ENCODE measurements at places on chromosomes 5 and 9.

GRCh38 chr9:22105005-22105722 is 96.1 kb upstream of the CDKN2B start:
- DNase-seq = no peak

DNA sequence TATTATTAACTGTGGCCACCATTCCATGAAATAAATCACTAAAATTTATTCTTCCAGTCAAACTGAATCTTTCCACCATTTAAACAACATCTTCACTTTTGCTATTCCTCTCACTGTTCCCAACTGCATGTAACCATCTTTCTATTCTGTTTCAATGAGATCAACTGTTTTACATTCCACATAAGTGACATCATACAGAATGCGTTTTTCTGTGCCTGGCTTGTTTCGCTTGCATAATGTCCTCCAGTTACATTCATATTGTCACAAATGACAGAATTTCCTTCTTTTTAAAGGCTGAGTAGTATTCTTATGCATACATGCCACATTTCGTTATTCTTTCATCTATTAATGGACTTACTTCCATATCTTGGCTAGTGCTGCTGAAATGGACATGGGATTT is 738.2 kb downstream of the SEMA5A start:
- DNase-seq = no peak

DNA sequence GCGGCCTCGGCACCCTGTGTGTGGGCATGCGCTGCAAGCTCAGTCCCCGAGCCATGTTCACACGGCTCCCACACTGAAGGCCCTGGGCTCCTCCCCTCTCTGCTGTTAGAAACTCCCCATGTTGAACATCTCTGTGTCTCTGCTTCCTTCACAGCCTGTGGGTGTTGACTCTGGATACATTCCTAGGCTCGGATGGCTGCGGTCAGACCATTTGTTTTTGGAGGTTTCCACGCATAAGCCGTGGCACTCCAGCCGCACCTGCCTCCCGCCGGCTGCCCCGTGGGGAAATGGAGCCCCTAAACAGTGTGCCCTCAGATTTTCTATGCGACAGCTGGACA is 31.2 kb upstream of the LRRC14B start:
- DNase-seq = no peak

- DNase-seq = peak; percentile 74
These were observed 39.5 kb downstream of the TRIP13 start for GRCh38 chr5:932151-932627.

DNA sequence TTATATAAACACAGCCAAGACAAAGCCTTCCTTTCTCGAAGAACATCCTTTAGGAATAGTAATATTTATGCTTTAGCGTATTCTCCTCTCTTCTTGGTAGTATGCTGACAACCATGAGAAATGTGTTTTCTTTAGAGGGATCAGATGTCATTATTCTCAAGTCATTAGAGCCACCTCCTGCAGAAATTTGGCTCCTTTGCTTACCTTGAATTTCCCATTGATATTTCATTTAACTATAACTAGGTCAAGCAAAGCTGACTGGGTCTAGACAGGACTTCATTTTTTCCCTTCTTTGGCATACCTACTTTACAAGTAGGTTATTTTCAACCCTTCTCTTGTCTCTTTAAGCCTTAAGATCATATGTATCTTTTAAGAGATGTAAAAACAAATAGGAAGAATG is 50.3 kb downstream of the SPATA31D1 start:
- no peak for DNase-seq

- DNase-seq = no peak
These were observed 40.0 kb downstream of the NUDT12 start for GRCh38 chr5:103522586-103522985.

DNA sequence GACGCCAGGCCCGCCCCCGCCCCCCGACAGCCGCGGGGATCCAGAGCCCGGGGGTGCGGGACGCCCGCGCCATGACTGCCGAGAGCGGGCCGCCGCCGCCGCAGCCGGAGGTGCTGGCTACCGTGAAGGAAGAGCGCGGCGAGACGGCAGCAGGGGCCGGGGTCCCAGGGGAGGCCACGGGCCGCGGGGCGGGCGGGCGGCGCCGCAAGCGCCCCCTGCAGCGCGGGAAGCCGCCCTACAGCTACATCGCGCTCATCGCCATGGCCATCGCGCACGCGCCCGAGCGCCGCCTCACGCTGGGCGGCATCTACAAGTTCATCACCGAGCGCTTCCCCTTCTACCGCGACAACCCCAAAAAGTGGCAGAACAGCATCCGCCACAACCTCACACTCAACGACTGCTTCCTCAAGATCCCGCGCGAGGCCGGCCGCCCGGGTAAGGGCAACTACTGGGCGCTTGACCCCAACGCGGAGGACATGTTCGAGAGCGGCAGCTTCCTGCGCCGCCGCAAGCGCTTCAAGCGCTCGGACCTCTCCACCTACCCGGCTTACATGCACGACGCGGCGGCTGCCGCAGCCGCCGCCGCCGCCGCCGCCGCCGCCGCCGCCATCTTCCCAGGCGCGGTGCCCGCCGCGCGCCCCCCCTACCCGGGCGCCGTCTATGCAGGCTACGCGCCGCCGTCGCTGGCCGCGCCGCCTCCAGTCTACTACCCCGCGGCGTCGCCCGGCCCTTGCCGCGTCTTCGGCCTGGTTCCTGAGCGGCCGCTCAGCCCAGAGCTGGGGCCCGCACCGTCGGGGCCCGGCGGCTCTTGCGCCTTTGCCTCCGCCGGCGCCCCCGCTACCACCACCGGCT is 1.0 kb downstream of the FOXE1 start:
- DNase-seq = peak; percentile 71

DNA sequence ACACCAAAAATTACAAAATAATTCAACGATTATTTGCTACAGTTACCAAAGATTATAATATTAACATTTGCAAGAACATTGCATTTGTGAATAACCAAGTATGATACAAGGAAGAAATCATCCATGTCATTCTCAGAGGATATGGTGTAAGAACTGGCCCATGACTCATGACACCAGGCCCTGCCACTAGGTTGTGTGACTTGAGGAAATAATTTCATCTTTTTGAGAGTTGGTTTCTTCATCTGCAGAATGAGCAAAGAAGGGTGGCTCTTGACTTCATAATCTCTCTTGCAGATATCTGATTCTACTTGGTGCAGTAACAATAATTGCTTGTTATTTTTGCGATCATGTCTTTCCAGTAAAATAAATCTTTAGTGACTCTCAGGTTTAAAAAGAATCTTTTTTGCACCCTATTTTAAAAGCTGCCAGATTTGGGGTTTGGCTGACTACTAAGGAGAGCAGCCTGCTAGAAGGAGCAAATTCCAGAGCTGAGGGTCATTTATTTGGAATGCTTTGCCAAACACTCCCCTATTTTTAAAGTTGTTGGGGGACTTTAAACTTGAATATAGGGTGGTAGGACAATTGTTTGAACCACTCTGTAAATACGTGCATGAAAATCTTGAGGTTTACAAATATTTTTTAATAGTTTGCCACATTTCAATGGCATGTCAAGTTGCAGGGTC is 23.5 kb downstream of the ITGA1 start:
- no peak for DNase-seq

DNA sequence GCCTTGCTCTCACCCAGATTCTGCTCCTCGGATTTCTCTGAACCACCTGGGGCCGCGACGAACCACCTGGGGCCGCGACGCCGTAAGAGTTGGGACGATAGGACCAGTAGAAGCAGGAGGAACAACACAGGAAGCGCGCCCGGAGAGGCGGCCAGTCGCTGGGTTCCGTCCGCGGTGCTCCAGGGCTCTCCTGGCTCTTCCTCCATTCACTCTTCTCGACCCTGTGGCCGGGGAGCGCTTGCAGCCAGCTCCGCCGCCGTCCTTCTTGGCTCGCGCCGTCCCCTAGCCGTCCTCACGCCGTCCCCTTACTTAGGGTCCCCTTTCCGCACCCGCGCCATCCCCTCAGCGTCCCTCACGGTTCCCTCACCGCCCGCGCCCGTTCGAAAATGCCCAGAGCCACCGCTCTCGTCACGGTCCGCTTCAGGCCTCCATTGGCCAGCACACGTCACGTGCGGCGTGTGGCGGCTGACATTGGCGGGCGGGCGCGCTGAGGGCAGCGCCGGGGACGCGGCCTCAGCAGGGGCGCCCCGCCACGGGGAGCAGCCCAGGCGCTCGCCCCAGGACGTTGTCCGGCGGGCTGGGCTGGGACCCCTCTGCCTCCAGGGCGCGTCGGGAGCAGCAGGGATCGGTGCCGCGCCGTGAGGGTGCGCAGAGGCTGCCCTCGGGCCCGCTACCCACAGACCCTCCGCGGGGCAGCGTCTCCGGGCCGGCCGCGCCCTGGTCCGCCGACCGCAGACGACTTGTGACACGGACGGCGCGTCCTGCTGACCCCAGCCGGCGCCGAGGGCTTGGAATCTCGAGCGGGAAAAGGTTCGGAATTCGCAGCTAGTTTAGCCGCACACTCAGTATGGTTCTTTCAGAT is 53.7 kb upstream of the PTPDC1 start:
- DNase-seq = peak; percentile 77

DNA sequence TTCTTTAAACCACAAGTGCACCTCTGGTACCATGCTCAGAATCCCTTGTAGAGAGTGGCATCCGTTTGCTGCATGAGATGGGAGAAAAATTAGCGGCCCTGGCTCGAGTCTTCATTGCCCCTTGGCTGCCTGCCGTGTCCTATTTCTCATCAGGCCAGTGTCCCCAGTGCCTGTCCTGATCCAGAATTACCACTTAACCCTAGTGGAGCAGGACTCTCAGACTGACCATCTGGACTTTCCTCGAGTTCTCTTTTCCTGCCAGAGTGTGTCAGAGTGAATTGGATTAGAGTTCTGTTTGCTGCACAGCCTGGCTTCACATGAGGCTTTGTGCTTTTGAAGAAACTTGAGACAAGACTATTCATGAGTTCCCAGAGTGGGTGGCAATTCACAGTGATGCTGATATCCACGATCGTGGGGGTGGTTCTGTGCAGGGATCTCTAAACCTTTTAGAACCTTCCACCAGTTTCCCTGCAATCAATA is 92.6 kb downstream of the C9orf152 start:
- no peak for DNase-seq

DNA sequence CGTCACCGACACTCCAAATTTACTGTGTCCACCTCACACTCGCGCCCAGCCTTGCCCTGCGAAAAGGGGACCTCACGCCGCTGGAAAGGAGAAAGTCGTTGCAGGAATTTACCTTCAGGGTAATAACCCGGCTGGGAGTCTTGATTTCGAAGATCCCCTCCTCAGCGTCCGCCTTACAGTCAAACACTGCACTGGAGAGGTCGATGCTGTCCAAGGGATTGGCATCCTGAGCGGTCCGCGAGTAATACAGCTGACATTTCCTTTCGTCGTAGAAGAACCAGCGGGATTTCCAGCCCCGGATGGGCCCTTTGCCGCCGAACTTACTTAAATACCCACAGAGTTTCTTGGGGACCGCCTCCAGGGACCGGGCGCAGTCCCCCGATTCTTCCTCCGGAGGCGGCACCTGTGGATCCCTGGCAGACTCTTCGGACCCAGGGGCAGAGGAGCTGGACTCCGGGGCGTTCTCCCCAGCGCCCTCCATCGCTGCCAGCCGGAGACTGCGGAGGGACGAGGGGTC is 330 bp downstream of the TBC1D2 start:
- DNase-seq = no peak

GRCh38 chr5:65243161-65243560 is 238.6 kb downstream of the ADAMTS6 start:
- no peak for DNase-seq

GRCh38 chr5:42993516-42994245 is 46.4 kb downstream of the ANXA2R start:
- DNase-seq = no peak

DNA sequence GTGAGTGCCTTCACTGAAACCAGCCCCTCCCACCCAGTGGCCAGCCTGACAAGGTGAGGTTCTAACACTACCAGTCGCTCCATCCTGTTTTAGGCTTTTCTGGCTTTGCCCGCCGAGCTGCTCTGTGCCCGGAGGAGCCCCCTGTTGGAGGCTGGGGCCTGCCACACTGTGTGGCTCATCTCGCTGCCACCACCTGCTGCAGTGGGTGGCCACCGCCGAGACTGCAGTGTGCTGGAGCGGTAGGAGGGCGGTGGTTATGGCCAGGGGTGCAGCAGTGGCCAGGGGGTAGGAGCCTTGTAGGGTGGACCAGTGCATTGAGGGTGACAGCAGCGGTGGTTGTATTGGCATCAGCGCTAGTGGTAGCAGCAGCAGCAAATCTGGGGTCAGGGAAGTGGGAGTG is 74.7 kb upstream of the PCAT7 start:
- DNase-seq = no peak

- no peak for DNase-seq
These were observed 50.8 kb downstream of the WWC1 start for GRCh38 chr5:168342151-168342825.

DNA sequence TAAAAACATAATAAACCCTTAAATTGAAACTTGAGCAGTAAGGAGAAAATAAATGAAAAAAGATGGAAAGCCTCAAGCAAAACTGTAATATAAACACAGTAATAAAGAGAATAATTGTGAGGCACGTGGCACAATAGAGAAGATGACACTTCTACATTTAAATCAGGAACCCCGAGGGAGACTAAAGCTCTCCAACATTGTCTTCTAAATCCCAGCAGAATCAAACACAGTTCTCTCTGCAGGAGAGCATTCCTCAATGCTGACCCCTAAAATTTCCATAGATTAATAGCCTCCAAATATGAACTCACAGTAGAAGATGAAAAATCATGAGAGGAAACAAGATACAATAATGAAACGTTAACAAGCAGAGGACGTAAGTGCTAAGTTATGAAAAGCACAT is 721.2 kb upstream of the COX7C start:
- DNase-seq = no peak

- no peak for DNase-seq
These were observed 20.6 kb upstream of the C5orf24 start for GRCh38 chr5:134825212-134825611.

GRCh38 chr5:131628990-131629389 is 6.0 kb downstream of the RAPGEF6 start:
- DNase-seq = no peak

GRCh38 chr9:125089331-125089730 is 54.0 kb downstream of the SCAI start:
- DNase-seq = no peak

GRCh38 chr9:93071464-93071863 is 13.0 kb downstream of the SUSD3 start:
- DNase-seq = peak; percentile 26

DNA sequence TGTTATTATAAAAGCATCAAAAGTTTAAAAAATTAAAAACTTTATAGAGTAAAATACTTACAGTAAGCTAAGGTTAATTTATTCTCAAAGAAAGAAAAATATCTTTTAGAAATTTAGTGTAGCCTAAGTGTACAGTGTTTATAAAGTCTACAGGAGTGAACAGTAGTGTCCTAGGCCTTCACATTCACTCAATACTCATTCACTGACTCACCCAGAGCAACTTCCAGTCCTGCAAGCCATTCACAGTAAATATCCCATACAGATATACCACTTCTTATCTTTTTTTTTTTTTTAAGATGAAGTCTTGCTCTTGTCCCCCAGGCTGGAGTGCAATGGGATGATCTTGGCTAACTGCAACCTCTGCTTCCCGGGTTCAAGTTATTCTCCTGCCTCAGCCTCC is 73.1 kb upstream of the FST start:
- no peak for DNase-seq

GRCh38 chr5:146995878-146996277 is 117.3 kb upstream of the PPP2R2B start:
- no peak for DNase-seq

- DNase-seq = peak; percentile 65
These were observed 97.6 kb upstream of the GRHPR start for GRCh38 chr9:37324691-37325490.

- DNase-seq = peak; percentile 62
These were observed 96.5 kb downstream of the PBX3 start for GRCh38 chr9:125843646-125844045.
